NCI-H748 treated with DMSO at 0.1 percent for 48 hours (cell line): ENCODE measurements at places on chromosomes 6 and 20.
A peak's percentile ranks its signal among the peaks of the same experiment; 100 is the strongest.

- no peak for DNase-seq
These were observed 3.2 kb upstream of the SIRPA start for GRCh38 chr20:1892119-1892385.

GRCh38 chr6:45445364-45445748 lies 67.6 kb upstream of the SUPT3H start:
- no peak for DNase-seq

- DNase-seq: no peak
These were observed 302.3 kb upstream of the CITED2 start for GRCh38 chr6:139676718-139677117.

GRCh38 chr6:143679041-143679440 lies 1.3 kb downstream of the PHACTR2 start:
- no peak for DNase-seq

- no peak for DNase-seq
These were observed 14.4 kb downstream of the MKKS start for GRCh38 chr20:10419550-10420133.

DNA sequence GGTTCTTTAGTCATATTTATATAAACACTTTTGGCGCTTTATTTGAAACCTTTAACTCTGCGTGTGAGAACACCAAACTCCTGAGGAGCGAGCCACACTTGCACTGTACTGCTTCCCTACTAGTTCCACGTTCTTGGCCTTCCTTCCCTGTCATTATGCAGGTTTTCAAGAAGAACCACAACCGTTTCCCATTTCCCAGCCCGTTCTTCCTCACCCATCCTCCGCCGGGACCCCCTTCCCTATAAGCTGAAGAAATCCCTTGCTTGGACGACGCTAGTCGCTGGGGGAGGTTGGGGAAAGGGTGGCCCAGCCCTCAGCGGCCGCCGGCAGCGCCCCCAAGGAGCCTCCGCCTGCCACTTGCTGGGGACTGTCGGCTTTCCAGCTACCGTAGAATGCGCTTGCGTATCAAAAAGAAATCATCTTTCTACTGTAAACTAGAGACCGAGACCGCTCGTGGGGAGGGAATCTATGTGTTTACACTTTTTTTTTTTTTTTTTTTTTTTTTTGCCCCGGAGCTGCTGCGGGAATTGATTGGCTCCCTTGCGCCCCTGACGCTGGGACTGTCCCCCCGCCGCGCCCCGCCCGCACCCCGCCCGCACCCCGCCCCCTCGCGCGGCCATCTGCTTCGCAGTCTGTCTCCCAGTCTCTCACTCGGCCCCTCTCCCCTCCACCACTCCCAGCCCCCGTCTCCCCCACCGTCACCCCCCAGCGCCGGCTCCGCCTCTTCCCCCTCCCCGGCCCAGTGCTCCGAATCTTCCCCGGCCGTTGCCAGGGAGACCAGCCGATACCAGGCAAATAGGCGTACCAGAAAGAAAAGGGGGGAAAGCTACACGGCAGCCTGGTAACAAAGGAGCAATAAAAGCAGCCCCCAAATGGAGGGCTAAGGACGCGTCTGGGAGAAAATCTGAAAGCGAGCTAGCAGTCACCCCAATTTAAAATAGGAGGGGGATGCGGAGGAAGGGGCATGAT lies 2.3 kb upstream of the MARCKS start:
- DNase-seq: peak; percentile 92

GRCh38 chr20:8401556-8401955 lies 269.5 kb downstream of the PLCB1 start:
- DNase-seq: no peak

DNA sequence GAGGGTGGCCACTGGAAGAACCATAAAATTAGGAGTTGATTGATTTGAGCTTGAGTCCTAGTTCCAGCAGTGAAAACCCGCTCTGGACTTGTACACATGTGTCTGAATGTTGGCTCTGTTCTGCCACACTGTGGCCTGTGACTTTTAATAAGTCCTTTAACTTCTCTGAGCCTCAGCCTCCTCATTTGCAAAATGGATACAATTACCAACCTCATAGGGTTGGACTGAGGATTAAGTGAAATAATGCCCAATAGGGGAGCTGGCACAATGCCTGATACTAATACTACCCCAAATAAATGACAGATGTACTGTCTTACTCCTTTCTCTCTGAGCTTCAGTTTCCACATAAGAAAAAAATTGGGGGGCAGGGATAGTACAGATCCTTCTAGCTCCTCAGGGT lies 92.6 kb upstream of the RIPOR2 start:
- no peak for DNase-seq

DNA sequence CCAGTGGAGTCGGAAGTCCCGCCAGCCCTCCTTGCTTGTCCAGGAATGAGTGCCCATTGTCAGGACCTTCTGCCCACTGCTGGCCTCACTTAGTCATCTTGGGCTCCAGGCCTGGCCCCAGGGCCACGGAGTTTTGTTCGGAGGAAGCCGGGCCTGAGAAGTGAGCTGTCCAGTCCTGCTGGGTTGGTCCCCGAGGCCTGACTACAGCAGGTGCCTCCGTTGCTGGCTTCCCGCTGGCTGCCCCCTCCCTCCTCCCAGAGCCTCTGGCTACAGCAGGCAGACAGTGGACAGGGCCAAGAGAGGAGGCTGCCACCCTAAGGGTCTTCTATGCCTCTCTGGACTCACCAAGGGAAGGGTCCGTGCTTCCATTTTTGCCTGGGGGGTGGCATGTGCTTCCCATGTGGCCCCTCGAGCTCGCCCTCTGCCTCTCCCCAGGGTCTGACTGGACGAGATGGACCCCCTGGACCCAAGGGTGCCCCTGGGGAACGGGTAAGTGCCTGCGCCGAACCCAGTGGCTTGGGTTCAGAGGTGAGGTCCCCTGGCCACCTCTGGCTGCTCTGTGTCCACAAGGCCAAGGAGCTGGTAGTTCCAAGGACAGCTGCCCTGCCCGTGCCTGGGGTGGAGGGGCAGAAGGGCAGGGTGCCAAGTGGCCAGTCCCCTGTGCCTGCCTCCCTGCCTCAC lies 2.8 kb downstream of the COL9A3 start:
- no peak for DNase-seq

DNA sequence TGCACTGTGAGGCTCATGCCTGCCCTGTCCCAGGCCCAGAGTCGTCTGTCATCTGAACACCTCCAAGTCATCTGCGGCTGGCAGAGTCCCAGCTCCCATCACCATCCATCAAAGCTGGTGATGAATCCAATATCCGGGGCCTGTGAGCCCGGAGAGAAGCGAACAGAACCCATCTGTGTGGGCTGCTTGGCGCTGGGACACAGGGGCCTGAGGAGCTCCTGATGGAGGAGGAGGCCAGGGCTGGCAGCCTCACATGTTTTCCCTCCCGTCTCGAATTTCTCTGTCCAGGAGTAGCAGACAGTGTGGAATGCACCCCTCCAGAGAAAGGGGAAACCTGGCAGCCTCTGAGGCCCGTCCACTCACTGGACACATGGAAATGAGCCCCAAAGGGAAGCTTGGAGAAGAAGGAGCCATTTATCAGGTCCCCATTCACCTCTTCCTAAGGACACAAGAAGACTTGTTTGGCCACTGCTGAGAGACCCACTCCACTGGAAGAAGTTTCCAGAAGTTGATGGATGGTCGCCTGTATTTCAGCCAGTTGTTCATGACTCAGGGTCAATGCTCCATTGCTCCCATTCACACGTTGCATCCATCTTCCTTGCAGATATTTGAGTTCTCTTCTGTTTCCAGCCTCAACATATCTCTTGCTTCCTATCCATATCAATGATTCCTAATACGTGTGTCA lies 307.5 kb upstream of the SULF2 start:
- DNase-seq: no peak

DNA sequence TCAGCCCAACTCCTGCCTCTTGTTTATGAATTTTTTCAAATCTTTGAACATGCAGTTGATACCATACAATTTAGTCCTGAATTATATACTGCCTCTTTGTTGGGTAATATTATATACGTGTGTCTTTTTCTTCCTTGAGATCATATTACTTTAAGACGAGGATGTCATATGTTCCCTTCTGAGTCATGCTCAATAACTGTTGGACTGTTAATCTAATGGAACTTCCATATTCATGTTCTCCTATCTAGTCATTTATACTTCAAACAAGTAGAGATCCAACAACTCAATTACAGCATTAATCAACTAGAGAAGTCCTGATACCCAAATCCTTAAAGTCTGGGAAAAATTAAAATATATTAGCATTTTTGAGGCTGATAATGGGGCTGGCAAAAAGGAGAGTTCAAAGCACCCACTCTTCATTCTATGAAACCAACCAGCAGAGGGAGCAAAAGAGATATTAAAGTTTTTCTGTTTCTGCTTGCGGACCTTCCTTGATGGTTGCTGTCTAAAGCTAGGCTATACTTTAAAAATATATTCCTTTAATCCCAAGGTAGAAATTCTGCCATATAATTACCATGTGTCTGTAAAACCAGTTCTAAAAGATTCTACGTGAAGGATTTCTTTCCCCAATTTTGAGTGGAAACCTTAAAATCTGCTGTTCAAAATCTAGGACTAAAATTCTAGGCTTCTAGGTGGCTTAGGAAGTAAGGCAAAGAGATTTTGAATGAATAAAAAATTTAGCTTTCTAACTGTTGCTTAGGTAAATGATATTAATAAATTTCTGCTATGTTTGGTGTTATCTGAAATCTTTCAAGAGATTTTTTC lies 498.9 kb downstream of the BCKDHB start:
- DNase-seq: peak; percentile 11

DNA sequence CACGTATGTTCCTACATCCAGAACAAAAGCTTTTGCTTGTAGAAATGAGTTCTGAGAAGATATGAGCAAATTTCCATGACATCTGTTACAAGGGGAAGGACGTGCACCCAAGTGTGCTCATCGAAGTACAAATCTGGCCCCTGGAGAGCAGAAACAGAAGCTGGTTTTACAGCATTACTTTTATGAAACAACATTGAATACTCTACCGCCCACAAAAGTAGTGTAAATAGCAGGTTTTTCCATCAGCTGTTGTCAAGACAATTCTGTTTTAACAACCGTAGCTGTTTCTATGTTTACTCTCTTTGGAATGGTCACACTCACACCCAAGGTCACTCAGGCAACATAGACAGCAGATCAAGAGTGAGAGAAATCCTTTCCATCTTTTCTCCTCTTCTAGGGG lies 114.2 kb upstream of the SSTR4 start:
- peak; percentile 35 for DNase-seq

GRCh38 chr6:136964398-136964797 lies 42.3 kb downstream of the SLC35D3 start:
- DNase-seq: no peak

DNA sequence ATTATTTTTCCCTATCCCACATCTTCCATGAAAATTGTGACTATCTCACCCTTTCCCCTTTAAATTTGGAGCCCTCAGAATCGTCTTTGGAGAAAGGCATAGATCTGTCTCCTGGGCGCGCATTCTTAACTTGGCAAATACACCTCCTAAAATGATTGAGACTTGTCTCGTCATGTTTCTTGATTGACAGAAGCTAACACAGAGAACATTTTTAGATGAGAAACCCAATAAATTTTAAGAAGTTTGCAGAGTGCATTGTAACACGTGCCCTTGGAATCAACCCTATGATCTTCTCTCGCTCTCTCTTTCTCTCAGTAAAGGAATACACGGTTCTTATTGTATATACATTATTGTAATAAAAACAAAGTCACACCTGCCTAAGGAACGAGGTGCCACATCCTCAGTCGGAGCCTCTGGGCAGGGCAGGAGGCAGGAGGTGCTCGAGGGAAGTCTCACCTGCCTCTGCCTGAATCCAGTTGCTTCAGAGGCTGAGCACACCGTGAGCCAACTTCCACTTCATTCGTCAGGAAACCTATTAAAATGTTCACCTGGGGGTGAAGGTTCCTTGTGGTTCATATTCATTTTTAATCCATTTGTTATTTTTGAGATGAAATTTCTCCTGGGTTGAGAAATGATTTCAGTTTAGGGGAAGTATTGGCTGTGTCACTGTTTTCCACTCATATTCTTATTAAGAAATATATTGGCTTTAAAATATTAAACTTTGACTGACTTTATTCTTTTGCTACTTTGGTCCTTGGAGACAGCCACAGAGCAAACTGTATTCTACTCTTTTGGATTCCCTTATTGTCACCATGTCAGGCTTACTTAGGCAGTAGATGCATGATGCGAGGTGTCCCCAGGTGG lies 90.5 kb upstream of the THBS2 start:
- DNase-seq: no peak

- no peak for DNase-seq
These were observed 6.2 kb upstream of the SGK1 start for GRCh38 chr6:134324141-134324540.

- no peak for DNase-seq
These were observed 35.1 kb upstream of the TSPYL1 start for GRCh38 chr6:116314878-116315277.

DNA sequence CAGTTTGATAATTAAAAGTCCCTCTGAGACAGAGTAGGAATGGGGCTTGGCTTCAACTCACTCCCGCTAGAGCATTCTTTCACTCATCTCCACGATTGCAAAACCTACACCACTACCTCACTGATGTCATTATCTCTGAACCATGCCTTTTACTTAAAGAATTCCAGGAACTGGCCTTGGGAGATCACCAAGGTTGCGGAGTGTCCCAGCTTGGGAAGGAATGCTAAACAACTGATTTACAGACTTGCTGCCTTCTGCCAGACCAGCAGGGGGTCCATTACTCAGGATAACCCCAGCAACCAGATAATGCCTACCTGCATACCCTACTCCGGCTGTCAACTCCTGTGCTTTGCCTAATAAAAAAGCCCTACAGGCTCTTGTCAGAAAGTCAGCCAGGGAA lies 102.2 kb upstream of the RALGAPA2 start:
- no peak for DNase-seq

GRCh38 chr20:62832212-62832922 lies 15.5 kb downstream of the COL9A3 start:
- DNase-seq: no peak

GRCh38 chr6:26284537-26285142 lies 80.4 kb upstream of the BTN3A2 start:
- no peak for DNase-seq

DNA sequence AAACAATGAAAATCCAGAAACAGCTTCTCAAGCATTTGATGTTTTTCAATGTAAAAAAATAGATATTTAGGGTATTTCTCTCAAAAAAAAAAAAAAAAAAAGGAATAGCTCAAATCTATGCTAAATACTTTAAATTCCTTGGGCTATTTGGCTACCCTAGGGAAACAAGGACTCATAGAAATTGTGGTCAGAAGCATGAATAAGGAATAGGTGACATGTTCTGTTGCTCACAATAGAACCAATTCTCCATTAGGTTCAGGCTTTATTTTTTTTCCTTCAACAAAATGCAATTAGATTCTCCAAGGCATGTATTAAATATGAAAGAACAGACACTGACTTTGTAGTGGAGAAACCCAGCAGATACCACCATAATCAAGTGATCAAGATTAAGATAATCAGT lies 904.3 kb upstream of the FLRT3 start:
- no peak for DNase-seq

- DNase-seq: no peak
These were observed 7.7 kb upstream of the KLHL31 start for GRCh38 chr6:53673162-53673727.
